Stimulated activated effector memory CD8-positive, alpha-beta T cell treated with anti-CD3 and anti-CD28 coated beads, Interleukin-12 subunit alpha, Interleukin-12 subunit beta, amount 100 ng/mL, for 72 hours (primary cell): ENCODE measurements at places on chromosomes 1 and 21.

DNA sequence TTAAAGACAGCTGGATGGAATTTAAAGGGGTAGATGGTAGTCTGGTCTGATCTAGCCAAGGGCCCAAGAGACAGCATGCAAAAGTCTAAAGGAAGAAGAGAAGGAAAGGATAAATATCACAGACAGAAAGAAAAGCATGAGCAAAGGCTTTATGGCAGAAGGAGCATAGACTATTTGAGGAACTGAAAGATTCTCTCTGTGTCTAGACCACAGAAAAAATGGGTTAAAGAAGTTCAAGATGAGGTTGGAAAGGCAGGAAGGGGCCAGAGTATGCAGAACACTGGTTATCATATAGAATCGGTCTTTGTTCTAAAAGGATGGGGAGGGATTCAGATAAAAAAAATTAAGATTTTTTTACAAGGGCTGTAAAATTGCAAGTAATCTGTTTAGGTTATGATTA, 136.8 kb upstream of the SGIP1 start:
- DNase-seq = no peak

- peak; percentile 75 for DNase-seq
Measured at GRCh38 chr1:11693024-11693590, 1.6 kb downstream of the DRAXIN start.

- no peak for DNase-seq
Measured at GRCh38 chr1:213727853-213728592, 259.8 kb upstream of the PROX1 start.

GRCh38 chr1:50251702-50252101, 143.0 kb downstream of the ELAVL4 start:
- no peak for DNase-seq

DNA sequence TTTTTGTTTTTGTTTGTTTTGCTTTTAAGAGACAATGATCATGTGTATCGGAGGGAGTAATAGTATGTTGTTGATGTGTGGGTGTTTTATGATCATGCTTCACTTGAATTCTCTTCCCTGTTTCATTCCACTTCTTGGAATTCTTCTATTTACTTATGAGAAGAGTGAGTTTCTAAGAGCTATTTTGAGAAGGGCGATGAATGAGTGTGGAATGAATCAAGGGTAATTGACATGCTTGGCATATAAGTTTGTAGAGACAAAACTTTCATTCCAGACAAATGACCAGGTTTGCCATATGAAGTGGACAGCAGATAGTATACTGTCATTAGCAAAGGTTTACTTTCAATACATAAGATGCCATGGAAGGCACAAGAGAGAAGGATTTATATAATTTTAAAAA, 42.3 kb upstream of the PDC start:
- DNase-seq = no peak

- DNase-seq = no peak
Measured at GRCh38 chr1:66327588-66327987, 206.4 kb upstream of the SGIP1 start.

DNA sequence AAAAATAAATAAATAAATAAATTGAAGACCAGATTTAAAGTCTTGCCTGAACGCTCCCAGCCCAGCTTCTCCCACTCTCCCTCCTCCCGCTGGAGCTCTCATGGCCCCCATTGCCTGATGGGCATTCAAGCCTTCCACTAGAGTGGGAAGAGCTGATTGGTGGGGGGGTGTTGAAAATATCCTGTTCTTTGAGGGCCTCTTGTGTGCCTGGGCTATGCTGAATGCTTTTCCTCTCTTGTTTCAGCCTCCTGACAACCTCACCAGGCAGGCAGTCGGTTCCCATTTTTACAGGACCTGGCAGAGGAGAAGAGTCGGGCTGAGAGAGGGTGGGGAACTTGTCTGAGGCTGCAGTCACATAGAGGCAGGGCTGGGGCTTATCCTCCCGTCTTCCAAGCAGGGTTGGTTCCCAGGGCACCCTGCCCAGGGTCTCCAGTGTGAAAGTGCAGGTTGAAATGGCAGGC, 59.2 kb upstream of the SSBP3 start:
- DNase-seq = no peak

- DNase-seq = no peak
Measured at GRCh38 chr1:223000632-223001031, 142.4 kb downstream of the TLR5 start.
